ENCODE measurements at places on chromosomes 16 and 17.

DNA sequence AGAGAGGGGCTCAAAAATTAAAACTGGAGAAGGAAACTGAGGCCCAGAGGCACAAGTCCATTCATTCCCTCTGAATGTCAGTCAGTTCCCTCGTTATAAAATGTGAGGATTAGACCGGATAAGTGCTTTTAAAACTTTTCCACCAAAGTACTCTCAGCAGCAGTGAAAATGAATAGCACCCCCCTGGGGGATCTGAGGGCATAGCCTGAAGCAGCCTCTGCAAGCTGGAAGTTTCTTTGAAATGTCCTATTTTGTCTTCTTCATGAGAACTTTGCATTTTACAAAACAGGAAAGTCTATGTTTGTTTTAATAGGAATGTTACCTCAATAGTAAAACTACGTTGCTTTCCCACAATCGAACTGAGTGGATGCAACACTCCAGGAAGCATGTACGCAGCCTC, 273.0 kb downstream of the CEP112 start:
- no peak for DNase-seq

DNA sequence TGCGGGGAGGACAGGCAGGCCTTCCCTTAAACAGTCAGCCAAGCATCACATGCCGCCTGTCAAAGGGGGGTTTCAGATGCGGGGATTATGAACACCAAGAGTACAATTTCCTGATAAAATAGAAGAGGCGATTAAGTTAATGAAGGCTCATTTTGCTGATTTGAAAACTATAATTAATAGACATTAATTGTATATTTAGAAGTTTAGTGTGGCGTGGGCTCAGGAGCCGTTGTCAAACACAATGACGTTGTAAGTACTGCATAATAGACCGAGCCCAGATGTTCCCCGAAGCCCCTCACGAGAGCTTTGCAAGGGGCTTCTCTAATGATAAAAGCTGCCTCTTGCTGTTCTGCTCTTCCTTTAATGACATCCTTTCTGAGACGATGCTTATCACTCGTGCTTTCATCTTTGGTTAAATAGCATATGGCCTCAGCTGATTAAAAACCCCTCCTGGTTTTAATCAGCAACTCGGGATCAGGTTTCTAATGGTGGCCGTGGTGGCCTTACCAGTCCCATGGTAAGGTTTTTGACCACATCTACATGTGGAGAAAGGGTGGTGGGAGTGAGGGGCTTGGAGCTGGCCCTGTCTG, 28.2 kb downstream of the SNX20 start:
- no peak for DNase-seq

DNA sequence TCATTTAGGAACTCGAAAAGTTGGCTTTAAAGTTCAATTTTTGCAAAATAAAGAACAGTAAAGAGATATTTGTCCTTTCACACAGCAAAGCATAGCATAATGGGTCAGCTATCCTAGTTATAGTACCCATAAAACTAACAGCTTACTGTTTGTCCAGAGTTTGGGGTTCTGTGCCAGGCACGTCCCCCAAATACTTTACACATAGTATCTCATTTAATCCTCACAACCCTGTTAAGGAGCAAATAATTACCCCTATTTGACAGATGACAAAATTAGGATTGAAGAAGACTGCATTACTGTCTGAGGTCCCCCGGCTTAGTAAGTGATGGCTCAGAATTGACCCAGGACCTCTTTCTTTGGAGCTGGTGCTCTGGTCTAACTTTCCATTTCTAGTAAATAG, 52.6 kb downstream of the MYO1D start:
- no peak for DNase-seq

DNA sequence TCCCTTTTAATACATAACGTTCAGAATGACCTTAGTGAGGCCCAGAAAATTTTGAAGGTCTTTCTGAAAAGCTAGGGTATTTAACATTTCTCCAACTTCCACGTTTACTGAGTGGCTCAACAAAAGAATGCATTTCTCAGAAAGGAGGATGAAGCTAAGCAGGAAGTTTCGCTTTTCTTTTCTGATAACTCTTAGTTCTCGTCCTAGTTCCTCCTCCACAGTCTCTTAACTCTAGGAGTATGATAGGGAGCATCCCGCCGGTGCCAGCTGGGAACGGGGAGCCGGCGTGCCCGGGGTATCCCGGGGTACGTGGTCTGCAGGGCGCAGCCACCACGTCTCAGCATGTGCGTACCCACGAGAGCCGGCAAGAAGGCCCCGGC, 363 bp downstream of the KARS1 start:
- DNase-seq, result no peak

DNA sequence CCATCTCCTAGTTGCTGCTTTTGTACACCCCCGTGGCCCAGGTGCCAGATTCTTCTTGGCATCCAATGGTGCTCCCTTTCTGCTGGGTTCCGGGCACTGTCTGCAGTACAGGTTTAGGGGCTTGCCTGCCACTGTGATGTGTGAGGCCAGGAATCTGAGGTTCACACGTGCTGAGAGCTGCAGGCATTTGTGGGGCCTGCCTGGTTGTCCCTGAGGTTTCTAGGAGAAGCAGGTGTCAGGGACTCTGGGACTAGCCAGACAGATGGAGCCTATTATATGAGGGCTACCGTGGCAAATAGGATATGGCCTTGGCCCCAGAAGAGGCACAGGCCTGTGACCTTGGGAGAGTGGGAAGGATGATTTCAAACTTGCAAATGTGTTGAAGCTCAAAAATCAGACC, 29.3 kb downstream of the NDEL1 start:
- no peak for DNase-seq

GRCh38 chr17:3845291-3845620, 790 bp downstream of the NCBP3 start:
- peak; percentile 39 for DNase-seq

DNA sequence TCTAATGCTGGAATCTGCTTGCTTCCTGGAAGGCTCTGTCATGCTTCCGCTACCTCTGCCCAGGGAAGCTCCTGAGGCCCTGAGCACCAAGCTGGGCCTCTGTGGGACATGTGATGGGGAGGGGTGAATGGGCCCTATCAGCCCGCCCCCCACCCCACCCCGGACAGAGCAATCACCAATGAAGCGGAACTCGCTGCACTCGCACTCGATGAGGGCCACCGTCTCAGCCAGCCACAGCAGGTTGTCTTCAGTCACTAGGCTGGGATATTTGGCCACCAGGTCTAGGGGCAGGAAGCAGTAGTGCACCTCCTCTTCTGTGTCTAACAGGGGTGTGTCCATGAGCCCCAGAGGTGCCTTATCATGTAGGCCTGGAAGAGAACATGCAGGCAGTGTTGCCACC, 23.6 kb downstream of the KCTD19 start:
- no peak for DNase-seq

- DNase-seq, result no peak
Measured at GRCh38 chr16:66457888-66458287, 30.8 kb downstream of the BEAN1 start.

DNA sequence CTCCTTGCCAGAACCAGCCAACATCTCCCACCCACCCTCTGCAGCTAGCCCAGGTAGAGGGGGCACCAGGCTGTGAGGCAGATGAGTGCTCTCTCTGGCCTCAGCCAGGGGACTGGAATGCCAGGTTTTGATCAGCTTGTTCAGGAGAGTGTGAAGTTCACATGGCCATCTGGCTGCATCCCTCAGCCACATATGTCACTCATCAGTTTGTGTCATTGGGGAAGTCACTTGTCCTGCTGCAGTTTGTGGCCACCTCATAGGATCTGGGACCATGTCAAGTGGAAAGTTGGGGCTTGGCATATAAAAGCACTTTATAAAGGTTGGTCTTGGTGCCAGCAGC, 147.6 kb downstream of the SOCS1 start:
- no peak for DNase-seq

DNA sequence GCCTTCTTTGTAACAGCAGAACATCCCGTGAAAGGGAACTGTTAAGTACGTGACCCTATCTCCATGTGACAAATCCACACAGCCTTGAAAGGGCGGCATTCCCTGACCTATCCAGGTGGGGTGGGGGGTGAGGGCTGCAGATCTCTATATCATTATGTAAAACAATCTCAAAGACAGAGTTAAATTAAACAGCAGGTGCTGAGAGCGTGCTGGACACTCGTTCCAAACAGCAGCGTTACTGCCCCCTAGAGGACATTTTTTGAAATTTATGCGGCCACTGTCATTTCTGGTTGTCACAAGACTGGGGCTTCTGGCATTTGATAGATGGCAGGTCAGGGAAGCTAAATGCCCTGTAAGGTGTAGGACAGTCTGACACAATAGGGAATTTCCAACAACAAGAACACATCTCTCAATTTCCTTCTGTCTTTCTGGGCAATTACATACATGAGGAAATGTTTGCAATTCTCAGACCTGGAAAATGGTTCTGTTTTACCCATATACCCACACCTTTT, 6.7 kb upstream of the SLC25A39 start:
- DNase-seq, result peak; percentile 80

GRCh38 chr16:70730031-70730430, 44.2 kb upstream of the MTSS2 start:
- no peak for DNase-seq

DNA sequence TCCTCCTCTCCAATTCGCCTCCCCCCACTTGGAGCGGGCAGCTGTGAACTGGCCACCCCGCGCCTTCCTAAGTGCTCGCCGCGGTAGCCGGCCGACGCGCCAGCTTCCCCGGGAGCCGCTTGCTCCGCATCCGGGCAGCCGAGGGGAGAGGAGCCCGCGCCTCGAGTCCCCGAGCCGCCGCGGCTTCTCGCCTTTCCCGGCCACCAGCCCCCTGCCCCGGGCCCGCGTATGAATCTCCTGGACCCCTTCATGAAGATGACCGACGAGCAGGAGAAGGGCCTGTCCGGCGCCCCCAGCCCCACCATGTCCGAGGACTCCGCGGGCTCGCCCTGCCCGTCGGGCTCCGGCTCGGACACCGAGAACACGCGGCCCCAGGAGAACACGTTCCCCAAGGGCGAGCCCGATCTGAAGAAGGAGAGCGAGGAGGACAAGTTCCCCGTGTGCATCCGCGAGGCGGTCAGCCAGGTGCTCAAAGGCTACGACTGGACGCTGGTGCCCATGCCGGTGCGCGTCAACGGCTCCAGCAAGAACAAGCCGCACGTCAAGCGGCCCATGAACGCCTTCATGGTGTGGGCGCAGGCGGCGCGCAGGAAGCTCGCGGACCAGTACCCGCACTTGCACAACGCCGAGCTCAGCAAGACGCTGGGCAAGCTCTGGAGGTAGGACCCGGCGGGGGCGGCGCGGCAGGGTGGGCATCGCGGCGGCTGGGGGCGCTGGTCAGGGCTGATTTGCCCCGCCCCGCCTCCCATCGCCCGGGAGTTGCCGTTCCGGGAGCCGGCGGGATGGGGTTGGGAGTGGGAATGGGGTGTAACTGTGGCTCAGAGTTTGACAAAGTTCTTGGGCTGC, 567 bp downstream of the SOX9 start:
- DNase-seq, result no peak

- no peak for DNase-seq
Measured at GRCh38 chr16:84055801-84056634, 13.4 kb upstream of the SLC38A8 start.

DNA sequence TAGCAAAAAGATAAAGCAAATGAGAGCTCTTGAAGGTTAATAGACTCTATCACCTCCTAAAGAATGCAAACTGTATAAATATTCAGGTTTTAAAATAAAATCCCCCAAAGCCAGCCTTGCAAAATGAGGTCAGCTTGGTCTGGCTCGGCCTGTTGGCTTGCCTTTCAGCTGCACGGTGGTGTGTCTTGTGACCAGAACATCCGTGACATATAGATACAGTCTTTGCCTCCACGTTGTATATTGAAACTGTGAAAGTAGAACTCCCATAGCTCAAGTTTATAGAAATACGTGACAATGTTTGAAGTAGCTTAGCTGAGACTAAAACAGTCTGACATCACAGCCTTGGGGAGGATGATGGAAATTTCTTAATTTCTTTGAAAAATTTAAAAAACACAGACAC, 236.6 kb upstream of the MYOCD start:
- DNase-seq, result no peak

- no peak for DNase-seq
Measured at GRCh38 chr16:4682616-4683254, 10.6 kb upstream of the NUDT16L1 start.

DNA sequence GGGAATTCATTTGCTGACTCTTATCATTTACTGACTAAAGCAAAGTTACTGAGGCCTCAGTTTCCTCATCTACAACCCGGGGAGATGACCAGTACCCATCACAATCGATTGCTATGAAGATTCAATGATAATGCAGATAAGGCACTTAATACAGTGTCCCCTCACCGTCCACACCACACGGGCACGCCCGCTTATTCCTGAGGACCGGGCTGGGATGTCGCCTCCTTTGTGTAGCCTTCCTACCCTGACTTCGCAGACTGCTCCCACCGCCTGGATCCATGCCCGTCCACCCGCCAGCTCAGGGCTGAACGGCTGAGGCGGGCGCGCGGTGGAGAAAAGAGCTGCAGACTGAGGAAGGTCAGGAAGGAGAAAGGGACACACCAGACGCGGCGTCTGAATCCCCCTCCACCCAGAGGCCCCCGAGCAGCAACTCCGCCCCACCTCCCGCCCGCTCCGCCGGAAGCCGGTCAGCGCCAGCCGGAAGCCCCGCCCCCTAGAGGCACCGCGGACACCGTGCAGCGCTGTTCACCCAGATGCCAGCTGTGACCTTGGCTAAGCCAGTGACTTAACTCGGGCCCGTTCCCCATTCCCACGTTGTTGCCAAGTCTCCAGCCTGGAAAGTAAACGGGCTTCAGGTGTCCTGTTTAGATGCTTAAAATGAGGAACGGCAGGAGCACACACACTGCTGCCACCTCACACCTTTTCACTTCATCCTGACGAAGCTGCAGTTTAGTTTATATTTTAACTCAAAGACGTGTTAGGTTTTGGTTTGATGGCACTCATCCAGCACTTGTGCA, at the start of gene KRABD2:
Gene KRABD2 (minus strand): TSS at position 434 of the 797 bp plus-strand sequence.
- DNase-seq, result peak; percentile 92

- DNase-seq, result no peak
Measured at GRCh38 chr17:57419940-57420550, 163.7 kb downstream of the MSI2 start.

GRCh38 chr16:1537763-1538289, 4.4 kb downstream of the TMEM204 start:
- no peak for DNase-seq

- no peak for DNase-seq
Measured at GRCh38 chr17:17120701-17121100, 78.4 kb downstream of the MPRIP start.

- no peak for DNase-seq
Measured at GRCh38 chr16:84761448-84762368, 58.1 kb upstream of the CRISPLD2 start.

DNA sequence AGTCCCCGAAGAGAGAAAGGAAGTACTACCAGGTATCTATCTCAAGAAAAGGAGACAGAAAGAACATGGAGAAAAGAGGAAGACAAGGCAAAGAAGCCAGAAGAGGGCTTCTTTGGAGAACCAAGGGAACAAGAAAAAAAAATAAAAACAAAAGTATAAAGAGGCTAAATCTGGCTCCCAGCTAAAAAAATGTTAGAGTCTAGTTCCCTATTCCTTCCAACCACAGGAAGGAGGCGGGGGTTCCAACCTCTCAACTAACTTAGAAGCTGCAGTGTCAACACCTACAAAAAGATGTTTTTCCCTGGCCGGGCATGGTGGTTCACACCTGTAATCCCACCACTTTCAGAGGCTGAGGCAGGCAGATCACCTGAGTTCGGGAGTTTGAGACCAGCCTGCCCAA, 13.4 kb downstream of the UTP6 start:
- DNase-seq, result no peak

- no peak for DNase-seq
Measured at GRCh38 chr16:22861580-22861979, 47.6 kb downstream of the HS3ST2 start.
